Activated effector memory CD4-positive, alpha-beta T cell treated with anti-CD3 and anti-CD28 coated beads, Interleukin-2, amount 50 U/mL, for 16 hours (primary cell): ENCODE measurements at places on chromosomes 5 and 9.

GRCh38 chr9:4160249-4160648 is 139.6 kb downstream of the GLIS3 start:
- DNase-seq, result no peak

DNA sequence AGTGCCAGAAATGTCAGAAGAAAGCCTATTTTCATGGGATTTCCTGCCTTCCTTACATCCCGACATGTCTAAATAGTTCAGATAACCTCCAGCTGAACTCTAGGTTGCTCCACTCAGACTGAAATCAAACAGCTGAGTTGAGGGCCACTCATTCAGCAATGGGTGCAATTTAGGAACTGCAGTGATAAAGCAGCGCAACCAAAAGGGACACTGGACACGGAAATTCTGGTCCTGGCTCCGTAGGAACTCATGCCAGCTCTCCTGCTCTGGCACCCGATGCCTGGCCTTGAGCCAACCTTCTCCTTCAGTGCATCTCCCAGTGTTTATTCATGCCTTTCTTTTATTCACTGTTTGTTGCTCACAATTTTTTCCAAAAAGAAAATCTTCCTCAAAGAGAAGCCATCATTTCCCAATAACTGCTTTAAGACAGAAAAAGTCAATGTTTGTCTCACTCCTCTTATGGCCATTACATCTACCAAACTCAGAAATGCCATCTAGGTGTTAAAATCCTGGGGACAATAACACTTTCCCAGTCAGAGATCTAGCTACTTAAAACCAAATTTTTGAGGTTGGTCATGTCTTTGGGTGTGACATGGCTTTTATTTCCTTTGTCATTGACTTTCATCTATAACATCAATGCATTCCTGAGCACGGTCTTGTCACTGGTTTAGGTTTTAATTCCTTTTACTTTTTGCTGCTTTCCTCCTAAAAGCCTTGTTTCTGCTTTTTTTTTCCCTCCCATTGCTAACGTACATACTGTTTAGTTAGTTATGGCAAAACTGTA is 126.9 kb downstream of the PDE4D start:
- DNase-seq, result no peak

- no peak for DNase-seq
These were observed 33.6 kb upstream of the ZBED3 start for GRCh38 chr5:77120706-77121105.

- peak; percentile 79 for DNase-seq
These were observed 89.9 kb upstream of the GNAQ start for GRCh38 chr9:78121488-78121887.

DNA sequence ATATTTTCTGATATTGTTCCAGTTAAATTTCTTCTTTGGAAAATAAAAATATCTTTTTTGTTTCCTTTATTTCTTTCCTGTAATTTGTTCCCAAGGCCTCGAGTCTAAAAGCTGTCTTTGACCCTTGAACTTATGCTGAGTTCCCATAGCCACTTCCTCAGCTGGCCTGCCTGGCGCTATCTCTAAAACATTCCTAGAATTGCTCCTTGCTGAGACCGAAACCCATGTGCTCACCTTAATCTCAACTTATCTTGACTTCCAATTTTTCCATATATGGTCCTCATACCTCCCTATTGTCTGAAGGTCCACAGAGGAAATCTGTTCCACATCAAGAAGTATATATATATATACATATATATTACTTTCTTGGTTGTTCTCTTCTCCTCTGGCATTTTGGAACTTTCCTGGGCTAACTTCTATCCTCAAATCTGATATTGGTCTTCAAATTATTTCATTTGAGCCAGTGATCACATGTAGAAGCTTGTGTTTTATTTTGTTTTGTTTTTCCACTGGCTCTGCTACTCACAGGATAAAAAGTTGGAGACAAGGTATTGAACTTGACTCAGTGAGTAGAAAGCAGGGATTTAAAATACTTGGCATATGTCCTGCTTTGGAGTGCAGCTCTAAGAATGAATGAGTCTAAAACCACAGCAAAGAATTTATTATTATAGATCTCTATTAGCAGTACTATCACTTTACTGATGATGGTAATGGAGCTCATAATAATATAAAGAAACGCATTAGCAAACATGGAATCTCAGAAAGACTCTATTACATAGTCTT is 45.2 kb downstream of the ENC1 start:
- DNase-seq, result no peak

DNA sequence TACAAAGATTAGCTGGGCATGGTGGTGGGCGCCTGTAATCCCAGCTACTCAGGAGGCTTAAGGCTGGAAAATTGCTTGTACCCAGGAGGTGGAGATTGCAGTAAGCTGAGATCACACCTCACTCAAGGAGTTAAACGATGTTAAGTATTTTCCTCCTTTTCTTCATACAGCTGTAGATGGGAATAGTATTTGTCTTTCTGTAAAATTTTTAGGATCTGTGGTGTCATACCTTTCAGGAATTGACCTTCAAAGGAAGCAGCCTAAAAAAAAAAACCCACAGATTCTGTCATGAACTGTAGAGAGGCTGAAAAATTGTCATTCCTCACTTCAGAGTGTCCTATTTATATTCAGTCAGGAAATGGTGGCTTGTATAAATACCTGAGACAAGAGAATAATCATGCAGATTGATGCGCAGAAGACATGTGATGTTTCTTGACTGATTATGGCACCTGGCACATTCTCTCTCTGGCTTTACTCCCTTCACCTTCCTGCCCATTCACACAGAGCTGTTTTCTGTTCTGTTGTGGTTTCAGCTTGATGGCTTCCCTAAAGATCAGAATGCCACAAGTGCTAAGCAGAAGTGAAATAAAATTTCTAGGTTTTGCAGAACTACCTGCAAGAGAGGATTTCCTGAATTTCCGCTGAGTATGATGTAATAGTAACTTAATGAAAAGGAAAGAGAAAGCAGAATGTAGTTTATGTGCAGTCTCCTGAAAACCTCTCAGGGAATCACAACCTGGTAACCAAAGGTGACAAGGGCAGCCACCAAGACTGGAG is 3.8 kb downstream of the IFNA1 start:
- no peak for DNase-seq
